ENCODE measurements at places on chromosomes 7 and 10.

DNA sequence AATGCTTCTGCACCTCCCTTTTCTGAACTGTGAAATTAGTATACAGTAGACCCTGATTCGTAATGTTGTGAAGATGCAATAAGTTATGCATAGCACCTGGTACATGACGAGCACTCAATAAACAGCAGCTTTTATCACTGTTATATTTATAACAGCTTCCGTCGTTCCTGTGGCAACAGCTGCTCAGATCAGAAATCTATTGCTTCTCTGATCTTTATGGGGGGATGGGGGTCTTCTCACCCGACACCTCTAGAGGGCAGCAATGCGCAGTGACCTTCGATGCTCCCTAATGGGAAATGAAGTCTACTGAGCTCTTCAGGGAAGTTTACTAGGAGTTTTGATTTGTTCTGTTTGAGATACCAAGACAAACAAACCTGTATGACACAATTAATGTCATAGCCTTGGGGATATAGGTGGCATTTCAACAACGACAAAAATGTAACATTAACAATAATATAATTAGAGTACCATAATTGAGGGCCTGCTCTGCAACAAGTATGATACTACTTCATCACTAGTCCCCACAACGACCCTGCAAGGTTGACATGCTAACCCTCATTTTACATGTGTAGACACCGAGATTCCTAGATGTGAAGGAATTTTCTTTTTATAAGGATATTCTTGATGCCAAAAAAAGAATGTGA, 289.6 kb downstream of the SFMBT2 start:
- DNase-seq = peak; percentile 43

DNA sequence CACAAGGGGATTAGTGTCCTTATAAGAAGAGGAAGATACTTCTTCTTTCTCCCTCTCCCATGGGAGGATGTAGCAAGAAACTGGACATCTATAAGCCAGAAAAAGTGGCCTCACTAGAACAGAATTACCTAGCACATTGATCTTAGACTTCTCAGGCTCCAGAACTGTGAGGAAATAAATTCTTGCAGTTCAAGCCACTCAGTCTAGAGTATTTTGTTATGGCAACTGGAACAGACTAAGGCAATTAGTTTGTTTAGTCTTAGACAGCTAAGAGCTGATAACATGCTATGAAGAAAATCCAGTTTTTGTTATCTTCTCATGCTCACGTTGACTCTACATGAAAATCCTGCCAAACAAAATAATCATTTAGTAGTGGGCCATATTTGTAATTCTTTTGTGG, 627.6 kb upstream of the PHF14 start:
- DNase-seq = no peak

DNA sequence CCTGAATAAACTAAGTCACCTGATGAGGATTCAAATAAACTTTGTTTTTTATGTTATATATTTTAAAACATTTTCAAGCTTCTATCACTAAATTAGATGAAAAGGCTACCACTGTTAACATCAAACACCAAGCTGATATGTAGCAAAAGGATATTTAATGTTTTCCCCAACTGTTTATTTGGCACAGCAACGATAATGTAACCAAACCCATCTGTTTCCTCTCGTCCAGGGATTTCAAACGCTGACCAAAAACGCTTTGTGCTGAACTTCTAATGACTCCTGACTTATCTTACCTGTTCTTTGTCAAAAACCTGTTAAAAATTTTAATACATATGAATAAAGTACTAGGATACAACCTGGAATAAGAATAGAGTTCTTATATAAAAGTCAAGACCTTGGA, 30.5 kb downstream of the DCLRE1A start:
- no peak for DNase-seq

GRCh38 chr10:58462863-58463507, 49.7 kb upstream of the BICC1 start:
- DNase-seq = no peak

DNA sequence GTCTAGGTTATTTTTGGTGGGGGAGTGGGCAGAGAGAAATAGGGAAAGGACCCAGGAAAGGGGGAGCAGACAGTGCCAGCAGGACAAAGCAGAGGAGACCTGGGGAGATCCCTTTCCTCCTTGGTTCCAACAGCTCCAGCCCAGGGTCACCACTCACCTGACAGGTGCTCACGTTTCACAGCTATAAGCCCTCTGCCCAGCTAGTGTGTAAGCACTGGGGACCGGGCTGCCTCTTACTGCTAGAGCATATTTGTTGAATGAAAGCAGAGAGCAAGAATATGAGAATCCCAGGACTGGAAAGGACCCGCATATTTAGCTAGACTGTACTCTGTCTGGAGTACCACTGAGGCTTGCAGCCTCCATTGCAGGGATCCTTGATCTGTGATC, 6.7 kb downstream of the ZCCHC24 start:
- no peak for DNase-seq

DNA sequence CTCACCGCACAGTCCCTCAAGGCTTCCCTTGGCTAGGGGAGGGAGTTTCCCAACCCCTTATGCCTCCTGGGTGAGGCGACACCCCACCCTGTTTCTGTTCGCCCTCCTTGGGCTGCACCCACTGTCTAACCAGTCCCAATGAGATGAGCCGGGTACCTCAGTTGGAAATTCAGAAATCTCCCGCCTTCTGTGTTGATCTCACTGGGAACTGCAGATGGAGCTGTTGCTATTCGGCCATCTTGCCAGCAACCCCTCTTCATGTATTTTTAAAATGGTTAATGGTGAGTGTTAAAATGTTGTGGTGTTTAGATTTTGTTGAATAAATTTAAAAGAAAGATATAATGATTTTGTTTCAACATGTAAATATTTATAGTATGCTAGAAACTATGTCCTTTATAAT, 22.0 kb downstream of the UMAD1 start:
- DNase-seq = no peak

DNA sequence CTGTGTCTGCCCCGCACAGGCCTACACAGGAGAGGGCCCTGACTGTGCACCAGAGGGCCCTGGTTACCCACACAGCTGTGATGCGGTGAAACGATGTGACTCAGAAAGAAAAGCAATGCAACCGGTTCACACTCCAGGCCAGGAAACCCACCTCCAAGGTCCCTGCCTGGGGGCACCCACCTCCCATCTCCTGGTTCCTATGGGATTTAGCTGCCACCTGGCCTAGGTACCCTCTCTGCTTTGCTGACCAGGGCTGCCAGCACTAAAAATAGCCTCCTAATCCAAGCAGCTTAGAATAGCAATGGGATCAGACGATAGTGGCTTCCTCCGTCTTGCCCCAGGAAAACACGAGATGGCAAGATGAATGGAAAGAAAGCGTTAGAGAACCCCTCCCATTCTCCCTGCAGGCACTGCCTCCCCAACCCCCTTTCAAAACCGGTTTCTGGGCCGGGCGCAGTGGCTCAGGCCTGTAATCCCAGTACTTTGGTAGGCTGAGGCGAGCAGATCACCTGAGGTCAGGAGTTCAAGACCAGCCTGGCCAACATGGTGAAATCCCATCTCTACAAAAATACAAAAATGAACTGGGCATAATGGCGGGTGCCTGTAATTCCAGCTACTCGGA, 12.4 kb downstream of the RBP3 start:
- no peak for DNase-seq

- DNase-seq = no peak
These were observed 70.8 kb upstream of the ASAH2 start for GRCh38 chr10:50322077-50322476.

- DNase-seq = no peak
These were observed 101.1 kb downstream of the MAGI2 start for GRCh38 chr7:79352323-79352722.

GRCh38 chr10:33136271-33136670, 178.2 kb upstream of the ITGB1 start:
- DNase-seq = no peak

DNA sequence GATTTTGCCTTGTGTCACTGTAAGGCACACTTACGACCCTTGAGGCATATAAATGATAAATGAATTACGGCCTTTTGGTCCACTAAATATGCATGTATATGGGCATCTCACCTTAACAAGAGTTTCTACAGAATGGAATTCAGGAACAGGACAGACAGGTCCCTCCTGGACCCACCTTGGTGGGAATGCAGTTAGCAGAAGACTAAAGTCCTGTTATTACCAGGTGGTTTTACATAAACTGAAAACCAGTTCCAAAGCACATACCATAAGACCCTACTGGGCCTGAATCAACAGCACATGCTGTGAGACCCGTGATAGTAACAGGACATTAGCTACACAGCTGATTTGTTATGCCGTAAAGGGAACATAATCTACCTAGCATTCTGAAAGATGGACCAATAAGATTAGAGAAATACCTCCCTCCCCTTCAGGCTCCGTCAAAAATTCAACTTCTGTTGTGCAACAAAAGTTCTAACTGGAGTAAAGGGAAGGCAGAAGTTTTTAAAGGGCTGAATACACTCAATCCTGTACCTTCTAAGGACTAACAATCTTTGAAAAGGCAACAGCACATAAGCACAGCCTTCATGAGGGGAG, 24.0 kb downstream of the LAMB1 start:
- DNase-seq = no peak

- DNase-seq = peak; percentile 74
These were observed 39.1 kb downstream of the VOPP1 start for GRCh38 chr7:55533050-55533728.

DNA sequence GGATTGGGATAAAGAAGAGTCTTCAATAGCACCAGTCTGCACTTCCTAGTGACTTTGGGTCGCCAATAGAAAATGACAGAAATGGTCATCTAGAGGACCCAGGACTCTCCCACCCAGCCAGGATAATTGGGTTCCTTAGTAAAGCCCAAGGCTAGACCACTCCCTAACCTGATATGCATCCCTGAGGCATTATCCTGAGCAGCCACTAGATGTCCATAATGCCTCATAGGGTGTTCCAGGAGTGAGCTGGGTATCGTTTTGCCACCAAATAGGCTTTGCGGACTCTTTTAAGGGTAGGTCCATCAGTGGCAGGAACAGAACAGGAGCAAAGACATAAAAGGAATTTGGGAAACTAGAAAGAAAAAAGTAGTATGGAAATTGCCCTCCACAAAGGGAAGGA, 4.5 kb upstream of the LRRC4 start:
- no peak for DNase-seq

- no peak for DNase-seq
These were observed 15.8 kb downstream of the PODXL start for GRCh38 chr7:131540491-131541162.

GRCh38 chr10:7302392-7302906, 108.4 kb downstream of the SFMBT2 start:
- DNase-seq = no peak

- DNase-seq = peak; percentile 37
These were observed 233.9 kb upstream of the CACNA2D1 start for GRCh38 chr7:82677493-82677892.

- no peak for DNase-seq
These were observed 109.7 kb upstream of the GDF10 start for GRCh38 chr10:47190301-47190700.

DNA sequence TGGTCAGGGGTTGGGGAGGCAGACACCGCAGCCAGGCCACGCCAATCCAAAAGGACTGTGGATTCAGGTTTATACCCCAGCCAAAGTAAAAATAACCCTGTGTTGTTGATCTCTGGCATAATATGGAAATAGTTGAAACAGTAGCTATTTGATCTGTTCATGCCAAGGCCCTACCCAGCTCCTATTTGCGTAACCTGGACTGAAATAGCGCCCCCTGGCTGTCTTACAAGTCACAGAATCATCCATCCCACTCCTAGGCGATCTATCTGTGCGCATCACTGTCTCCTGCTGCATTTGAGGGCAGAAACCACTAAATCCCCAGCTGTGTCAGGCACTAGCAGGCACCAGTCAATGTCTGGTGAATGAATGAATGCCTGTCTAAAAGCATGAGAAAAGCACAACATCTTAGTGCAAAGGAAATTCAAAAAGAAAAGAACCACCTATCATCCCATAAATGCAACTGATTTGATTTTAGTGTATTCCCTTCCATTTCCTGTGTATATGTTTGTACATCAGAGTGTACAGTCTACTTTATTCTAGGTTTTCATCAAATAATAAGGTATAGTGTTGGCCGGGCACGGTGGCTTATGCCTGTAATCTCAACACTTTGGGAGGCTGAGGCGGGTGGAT, 160.0 kb downstream of the SLIT1 start:
- DNase-seq = peak; percentile 48

DNA sequence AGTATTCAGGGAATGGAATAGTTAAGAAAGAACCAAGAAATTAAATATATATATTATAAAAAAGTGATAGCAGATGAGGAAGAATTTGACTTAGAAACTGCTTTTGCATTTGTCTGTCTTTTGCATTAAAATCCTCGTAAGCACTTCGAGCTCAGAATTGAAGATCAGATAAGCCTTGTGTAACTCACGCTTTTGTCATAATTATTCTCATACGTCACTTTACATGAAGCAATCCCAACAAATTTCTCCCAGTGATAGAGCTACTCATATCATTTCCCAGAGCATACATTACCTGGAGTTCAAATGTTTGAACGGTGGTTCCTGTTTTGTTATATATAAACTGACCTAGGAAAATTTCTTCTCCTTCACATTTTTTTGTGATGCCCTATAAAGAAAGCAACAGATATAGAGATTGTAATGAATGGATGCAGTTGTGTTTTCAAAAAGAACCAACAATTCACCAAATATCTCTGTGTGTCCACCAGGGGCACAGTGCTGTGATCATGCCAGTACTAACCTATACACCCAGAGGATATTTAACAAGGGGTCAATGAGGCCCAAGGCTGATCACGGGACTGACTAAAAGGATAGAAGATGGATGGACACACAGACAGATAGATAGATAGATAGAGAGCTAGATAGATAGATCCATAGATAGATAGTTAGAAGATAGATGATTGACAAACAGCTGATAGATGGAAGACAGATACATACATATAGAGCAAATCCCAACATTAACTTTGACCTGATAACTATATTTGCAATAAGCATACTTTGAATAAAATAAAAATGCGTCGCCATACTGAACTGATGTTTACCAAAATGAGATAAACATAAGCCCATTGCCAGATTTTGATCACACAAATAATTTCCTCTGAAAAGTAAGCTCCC, 9.3 kb upstream of the HUS1 start:
- no peak for DNase-seq

DNA sequence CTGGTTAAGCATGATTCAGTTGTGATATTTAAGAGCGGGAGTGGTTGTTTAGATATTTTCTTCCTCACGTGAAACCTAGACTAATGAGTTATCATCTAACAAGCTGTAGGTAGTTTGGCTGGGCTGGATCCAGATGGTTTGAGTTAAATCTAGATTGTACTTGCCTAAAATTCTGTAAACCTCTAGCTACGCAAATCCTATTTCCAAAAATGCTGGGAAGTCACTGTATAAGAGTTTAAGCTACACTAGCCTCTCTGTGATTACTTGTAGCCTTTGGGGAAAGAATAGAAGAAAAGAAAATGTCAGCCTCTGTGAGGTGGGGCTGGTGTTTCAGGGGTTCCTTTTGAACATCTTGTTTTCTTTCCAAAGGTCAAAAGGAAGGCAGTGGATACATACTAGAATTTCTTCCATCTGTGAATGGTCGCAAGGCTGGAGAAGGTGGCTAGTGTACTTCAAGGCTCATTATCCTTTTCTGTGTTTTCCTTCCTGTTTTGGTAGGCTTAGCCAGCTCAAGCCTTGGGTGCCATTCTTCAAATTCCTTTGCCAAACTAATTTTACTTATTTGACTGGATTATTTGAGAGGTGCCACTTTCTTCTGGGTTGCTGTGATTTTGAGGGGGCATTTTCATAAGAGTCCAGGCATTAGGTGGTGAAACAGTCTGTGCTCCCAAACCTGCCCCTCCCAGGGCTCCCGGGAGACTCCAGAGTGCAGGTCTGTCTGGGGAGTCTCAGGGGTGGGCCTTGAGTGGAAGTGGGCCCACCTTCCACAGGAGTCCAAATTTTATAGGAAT, 5.2 kb upstream of the EN2 start:
- DNase-seq = no peak

- no peak for DNase-seq
These were observed 145.2 kb upstream of the GDF10 start for GRCh38 chr10:47154762-47155161.

Data from activated T-helper 2 cell treated with anti-CD3 and anti-CD28 coated beads, Interferon-gamma antibody, Interleukin-2, Interleukin-4, amounts not matched to agents 10 μg/mL and 5 μg/mL and 100 μg/mL, durations not matched to agents 14 hours and 24 hours and 36 hours (primary cell).